Germinal center (tissue), 1 donor: ENCODE measurements at places on chromosomes 3 and 15.

- DNase-seq, result no peak
These were observed 581.5 kb downstream of the TBL1XR1 start for GRCh38 chr3:176615826-176616225.

GRCh38 chr3:72821161-72821781 lies 27.0 kb downstream of the SHQ1 start:
- peak; percentile 46 for DNase-seq

GRCh38 chr15:74790080-74790916 lies 8.4 kb downstream of the CSK start:
- peak; percentile 62 for DNase-seq

GRCh38 chr3:176739159-176739558 lies 458.1 kb downstream of the TBL1XR1 start:
- DNase-seq, result no peak

- peak; percentile 70 for DNase-seq
These were observed 436 bp downstream of the ADPGK start for GRCh38 chr15:72783004-72783639.

- DNase-seq, result no peak
These were observed 30.0 kb downstream of the CHST14 start for GRCh38 chr15:40500568-40501330.

- no peak for DNase-seq
These were observed 11.4 kb downstream of the CCK start for GRCh38 chr3:42254566-42254965.

GRCh38 chr3:186044968-186045367 lies 63.9 kb downstream of the ETV5 start:
- DNase-seq, result no peak

DNA sequence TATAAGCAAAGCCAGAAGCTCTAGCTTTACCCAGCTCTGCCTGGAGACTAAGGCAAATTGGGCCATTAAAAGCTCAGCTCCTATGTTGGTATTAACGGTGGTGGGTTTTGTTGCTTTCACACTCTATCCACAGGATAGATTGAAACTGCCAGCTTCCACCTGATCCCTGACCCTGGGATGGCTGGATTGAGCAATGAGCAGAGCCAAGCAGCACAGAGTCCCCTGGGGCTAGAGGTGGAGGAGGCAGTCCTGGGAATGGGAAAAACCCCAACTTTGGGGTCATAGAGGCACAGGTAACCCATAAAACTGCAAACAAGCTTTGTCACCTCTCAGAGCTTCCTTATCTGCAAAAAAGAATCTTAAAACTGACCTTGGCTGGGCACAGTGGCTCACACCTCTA lies 6.6 kb downstream of the RHO start:
- no peak for DNase-seq

- DNase-seq, result peak; percentile 70
These were observed 107.1 kb downstream of the DGKG start for GRCh38 chr3:186254676-186255650.

DNA sequence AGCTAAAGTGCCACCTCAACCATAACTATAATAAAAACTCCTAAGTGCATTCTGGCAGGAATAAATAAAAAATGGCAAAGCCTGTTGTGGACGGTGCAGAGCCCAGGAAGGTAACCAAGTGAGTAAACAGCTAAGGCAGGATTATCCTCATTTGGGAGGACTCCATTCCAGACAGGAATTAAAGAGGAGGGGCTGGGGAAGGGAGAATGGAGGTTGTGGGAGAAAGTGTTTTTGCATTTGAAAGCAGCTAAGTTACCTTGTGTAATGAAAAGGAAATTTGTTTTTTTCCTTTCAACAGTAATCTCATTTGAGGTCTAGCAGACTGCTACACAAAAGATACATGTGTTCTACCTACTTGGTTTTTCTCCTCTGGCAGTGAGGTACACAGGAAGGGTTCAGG lies 248.5 kb downstream of the TIGIT start:
- DNase-seq, result no peak

DNA sequence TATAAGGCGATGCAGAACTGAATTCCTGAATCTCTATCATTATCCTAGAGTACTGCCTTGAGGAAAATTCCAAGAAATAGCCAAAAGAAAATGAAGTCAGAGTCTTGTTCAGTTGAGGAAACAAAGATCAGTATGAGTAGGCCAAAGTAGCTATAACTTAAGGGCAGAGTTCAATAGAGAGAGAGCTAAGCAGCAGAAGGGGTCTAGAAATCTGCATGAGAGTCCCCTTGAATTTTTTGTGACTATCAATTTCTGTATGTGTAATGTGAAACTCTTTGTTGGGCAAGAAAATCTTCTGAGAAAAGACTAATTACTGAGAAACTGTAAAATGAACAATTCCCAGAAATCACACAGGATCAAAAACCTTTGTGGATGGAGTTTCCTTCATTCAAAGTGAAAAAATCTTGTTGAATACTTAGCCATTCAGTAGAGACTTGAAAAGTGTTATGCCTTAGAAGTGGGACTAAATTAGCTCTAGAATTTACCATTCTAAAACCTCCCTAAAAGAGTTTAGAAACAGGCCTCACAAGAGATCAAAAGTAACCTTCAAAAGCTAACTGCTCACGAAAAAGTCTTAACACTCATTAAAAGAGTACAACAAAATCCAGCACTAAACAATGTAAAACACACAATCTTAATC lies 43.1 kb upstream of the FNDC3B start:
- DNase-seq, result no peak

DNA sequence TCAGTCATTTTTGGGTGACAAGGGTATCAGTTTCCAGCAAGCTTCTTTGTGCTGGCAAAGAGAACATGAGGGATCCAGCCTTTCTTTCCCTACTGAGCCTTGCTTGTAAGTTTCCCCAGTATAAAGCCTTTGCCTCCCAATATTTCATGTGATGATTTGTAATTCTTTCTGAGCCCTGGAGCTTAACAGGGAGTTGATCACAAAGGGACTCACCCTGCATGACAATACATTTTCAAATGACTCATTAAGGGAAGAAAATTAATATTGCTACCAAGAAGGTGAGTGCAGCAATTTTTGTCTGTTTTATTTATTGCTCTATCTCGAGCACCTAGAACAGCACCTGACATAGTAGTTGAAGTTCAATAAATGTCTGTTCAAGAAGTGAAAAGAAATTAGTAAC lies 27.7 kb downstream of the OXSM start:
- DNase-seq, result no peak

- DNase-seq, result no peak
These were observed 892.3 kb downstream of the CADM2 start for GRCh38 chr3:85851071-85851470.

DNA sequence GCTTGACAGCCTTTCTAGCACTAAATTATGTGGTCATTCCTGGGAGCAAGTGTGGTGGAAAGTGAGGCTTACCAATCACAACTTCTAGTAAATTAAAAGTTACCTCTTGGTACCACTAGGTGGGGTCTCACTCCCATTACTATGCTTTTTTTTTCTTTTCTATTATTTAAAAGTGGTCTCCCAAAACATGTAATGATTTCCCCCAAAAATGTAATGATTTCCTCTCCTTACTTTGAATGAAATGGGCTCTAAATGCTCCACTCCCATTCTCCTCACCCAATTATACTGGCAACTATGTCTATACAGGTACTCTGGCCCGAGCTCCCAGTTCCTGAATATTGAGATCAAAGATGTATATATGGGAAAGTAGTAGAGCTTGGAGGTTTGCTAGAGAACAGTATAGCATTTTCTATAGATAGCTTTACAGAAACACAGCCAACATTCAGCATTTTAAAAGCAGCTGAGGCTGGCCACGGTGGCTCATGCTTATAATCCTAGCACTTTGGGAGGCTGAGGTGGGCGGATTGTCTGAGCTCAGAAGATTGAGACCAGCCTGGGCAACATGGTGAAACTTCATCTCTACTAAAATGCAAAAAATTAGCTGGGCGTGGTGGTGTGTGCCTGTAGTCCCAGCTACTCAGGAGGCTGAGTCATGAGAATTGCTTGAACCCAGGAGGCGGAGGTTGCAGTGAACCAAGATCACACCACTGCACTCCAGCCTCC lies 70.9 kb downstream of the DCUN1D1 start:
- DNase-seq, result peak; percentile 11

- DNase-seq, result no peak
These were observed 55.8 kb upstream of the PDZRN3 start for GRCh38 chr3:73680391-73681095.

GRCh38 chr15:61159901-61160300 lies 69.2 kb downstream of the RORA start:
- no peak for DNase-seq

GRCh38 chr3:136194409-136195257 lies 1.5 kb downstream of the MSL2 start:
- peak; percentile 53 for DNase-seq

DNA sequence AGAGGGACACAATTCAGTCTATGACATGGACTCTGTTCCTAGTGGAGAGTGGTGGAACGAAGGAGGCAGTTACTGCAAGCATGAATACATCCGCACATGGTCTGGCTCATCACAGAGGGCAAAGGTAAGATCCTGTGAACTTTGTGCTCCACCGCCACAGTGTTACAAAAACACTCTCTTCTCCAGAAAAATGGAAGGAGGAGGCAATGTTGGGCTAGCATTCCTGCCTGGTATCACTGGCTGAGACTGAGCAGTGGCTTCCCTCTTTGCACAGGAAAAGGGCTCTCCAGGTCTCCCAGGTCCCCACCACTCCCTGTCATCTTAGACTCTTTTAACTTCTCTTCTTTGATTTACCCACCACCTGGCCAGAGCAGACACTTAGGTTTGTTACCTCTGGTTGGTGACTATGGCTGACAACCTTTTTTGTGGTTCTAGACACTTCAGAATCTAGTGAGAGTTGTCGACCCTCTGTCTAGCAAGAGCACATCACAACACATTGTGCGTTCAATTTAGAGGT lies 1.5 kb upstream of the EEFSEC start:
- no peak for DNase-seq

DNA sequence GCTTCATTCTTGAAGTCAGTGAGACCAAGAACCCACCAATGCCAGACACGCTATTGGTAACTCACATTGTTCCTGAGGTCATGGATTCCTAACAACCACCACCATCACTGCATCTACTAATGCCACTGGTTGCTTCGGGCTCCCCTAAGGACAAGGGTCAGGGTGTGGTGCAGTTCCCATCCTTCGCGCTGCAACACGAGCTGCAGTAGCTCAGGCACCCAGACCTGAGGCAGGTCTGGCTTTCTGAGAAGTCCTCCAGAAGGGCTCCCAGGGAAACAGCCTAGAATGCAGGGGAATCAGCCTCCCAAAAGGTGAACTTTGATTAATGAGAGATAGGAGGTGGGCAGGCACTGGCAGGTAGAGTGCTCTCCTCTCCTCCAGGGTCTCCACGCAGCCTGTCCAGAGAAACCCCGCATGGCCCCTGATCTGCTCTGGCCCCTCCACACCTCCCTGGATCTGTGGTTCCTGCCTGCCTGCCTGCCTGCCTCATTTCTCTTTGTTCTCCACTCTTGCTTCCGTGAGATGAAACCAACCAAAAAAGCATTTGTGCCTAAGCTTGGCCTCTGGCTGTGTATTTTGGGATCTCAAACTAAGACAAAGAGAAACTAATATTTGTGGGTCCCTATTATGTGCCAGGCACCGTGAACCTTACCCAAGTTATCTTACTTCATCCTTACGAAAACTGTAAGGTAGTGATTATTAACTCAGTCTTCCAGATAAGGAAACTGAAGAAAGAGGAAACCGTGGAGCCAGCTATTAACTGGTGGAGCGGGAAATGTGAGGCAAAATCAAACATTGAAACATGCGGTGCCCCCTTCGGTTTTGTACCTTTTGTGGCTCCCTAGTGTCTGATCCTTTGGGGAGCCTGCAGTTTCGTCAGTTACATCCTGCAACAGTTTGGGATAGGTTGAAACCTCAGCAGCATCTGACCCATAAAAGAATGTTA lies 43.9 kb upstream of the USP3 start:
- DNase-seq, result no peak

DNA sequence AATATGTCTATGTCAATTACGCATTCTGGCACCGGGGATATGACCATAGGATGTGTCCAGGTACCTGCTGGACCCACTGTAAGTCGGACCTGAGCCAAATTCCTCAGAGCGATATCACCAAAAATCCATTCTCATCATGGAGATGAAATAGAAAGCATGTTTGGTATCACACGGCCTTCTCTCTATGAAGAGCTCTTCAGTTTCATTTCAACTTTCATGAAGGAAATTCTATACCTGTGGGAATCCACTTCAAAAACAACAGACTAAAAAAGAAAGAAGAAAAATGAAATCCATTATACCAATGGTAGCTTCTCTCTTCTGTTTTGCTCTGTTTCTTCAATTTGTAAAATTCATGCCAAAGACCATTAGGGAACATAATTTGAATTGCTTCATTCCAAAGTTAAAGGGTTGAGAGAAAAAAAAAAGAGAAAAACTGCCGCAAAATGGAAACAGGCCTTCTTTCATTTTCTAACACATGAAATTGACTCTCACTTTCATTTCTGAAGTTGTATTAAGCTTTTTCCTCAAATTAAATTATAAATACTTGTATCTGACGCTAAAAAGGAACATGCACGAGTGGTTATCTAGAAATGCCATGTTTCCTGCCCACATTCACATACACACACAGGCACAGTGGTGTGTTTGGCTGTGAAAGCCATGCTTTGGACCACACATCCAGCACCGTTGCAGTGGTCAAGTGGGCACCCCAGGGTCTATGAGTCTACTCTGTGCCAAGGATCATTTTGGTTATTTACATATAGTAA lies 46.9 kb upstream of the DIPK2A start:
- DNase-seq, result peak; percentile 27

DNA sequence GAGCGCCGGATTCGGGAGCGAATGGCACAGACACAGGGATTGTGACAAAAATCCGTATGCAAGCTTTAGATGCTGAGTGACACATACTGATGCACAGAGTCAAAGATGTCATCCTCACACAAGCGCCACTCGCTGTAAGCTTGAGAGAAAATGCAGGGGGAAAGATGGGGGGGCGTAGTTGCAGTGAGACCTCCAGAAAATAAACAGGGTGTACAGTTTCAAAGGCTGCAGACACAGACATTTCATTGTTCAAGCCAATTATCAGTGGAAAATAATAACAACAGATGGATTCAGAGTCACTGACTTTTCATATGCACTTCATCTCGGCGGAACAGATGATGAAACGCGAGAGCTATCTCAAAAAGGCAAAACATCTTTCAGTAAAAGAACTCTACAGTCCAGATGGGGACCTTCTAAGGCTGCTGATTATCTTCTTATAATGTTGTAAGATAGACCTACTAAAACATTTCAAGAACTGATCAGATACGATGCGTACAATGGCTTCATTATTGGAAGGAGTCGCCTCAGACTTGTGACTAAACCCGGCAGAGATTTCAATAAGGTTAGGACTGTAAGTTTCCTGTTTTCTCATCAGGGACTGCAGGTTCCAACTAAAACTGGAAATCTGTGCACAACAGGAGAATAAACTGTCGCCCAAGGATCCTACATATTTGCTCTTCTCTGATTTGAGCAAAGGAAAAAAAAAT lies 275.4 kb downstream of the FOXP1 start:
- no peak for DNase-seq
